ENCODE measurements at places on chromosomes 3 and 15.

GRCh38 chr15:86444527-86444926 lies 364.9 kb downstream of the AGBL1 start:
- DNase-seq: no peak

GRCh38 chr3:15798533-15799245 lies 910 bp upstream of the ANKRD28 start:
- DNase-seq: no peak

- no peak for DNase-seq
These were observed 46.4 kb upstream of the PRICKLE2 start for GRCh38 chr3:64271631-64272030.

DNA sequence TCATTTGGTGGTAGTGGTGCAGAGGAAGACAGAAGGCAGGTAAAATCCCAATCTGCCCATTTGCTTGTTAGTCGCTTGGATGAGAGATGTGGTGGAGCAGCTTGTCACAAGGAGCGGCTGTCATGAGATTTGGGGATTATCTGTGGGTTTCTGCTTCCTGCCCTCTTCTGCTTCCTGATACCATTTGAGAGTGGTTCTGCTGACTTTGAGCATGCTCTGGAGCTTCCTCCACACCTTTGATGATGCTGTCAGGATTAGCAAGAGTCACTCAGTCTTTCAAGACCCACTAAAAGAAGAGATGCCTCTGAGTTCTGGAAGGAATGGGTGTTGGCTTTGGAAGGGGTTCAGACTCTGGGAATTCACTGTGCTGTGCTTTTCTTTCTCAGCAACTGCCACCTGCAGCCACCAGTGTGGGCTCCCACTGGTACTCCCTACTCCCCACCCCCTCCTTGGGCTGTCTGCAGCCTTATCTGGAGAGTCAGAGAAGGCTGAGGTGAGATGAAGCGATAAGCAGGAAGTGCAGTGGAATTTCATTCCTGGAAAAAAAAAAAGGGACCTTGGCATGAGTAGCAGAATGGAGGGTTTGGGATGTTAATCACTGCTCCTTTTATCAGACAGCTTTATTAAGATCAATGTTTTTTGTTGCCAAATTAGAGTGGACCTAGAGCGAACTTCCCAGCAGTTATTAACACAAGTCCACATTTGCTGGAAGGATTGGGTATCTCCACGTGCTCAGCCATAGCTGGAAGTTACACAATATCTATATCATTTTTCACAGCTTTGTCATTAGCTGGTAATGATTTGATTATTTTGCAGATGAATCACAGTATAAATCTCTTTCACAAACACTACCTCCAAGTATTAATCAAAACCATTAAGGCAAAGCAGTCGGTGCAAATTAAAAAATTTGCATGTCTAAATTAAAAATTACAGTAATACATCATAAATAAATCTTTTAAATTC lies 233.0 kb upstream of the SATB1 start:
- DNase-seq: peak; percentile 33

- DNase-seq: no peak
These were observed 33.7 kb downstream of the ST6GAL1 start for GRCh38 chr3:186964071-186964470.

GRCh38 chr3:13544293-13544831 lies 4.6 kb upstream of the FBLN2 start:
- DNase-seq: peak; percentile 71

DNA sequence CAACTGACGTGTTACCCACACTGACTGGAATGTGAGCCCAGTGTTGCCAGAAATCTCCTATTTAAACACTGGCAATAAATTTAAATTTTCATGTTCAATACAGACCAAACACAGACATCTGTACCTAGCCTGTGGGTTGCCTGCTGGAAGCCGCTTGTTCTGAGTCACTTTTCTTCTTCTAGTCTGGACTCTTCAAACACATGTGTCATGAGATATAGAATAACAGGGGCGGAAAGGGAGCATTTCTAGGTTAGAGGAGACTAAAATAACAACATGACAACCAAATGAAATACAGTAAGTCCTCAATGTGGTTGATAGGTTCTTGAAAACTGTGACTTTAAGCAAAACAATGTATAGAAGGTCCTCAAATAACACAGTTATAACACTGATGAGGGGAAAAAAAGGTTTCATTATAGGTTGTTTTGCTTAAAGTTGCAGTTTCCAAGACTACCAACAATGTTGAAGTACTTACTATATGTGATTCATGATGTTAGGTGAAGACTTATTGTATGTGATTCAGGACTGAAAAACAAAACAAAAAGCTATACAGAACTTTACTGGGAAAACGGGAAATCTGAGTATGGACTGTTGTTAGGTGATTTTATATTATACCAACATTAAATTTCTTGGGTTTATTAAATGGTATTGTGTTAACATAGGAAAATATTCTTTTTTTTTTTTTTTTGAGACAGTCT lies 63.1 kb downstream of the PRKAR2A start:
- DNase-seq: no peak

GRCh38 chr3:17039594-17039993 lies 154.8 kb downstream of the PLCL2 start:
- DNase-seq: no peak
